ENCODE measurements at places on chromosomes 6 and 20.

DNA sequence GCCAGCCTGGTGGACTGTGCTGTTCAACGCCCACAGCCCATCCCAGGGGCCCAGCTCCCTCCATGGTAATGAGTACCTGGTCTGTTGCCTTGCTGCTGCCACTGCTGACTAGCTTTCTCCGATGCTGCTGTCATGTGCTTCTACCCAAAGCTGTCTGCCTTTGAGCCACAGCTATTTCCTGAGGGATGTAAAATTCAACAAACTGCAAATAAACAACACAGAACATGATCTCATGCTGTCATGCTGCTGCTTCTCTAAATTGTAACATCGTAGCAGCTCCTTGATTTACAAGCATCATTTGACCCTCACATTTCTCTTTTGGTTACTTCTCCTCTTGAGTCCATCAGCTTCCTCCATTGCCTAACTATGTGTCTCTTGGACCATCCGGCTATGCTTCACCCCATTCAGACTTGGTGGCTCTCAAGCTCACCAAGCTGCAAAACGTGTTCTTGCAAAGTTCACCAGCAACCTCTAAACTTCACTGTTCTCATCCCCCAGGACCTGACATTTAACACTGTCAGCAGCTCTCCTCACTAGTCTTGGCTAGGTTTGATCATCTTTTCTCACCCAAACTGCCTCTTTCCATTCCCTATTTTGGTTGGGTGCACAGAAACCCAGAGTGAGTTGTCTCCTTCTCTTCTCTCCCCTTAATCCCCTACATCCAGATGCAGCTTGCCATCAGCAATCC, 54.6 kb downstream of the FYN start:
- DNase-seq, result no peak

GRCh38 chr6:88492241-88492640, 326.1 kb upstream of the CNR1 start:
- DNase-seq, result no peak

- no peak for DNase-seq
These were observed 183.7 kb downstream of the SYNE1 start for GRCh38 chr6:152453421-152453820.

- no peak for DNase-seq
These were observed 7.3 kb upstream of the KCNG1 start for GRCh38 chr20:51029963-51030920.

DNA sequence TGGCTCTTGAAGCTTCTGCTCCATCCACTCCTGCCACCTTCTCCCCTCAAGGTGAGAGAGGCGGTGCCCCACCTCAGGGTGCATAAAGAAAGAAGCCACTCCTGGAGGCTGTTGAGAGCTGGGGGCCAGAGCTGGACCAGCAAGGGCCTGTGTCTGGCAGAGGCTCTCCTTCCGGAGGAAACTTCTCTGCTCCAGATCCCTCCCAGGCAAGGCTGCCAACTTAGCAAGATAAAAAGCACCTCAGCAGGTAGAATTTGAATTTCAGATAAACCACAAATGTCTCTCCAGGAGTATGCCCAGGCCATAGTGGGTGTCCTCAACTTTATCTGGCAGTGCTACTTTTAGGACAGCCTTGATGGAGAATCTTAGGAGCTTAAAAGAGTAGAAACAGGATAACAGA, 13.8 kb downstream of the UNC93A start:
- no peak for DNase-seq

- DNase-seq, result peak; percentile 23
These were observed 109.0 kb downstream of the HFE start for GRCh38 chr6:26195924-26196845.

- no peak for DNase-seq
These were observed 6.5 kb upstream of the NUS1 start for GRCh38 chr6:117668736-117669135.

GRCh38 chr6:11414176-11414963, 123.2 kb upstream of the TMEM170B start:
- DNase-seq, result no peak

DNA sequence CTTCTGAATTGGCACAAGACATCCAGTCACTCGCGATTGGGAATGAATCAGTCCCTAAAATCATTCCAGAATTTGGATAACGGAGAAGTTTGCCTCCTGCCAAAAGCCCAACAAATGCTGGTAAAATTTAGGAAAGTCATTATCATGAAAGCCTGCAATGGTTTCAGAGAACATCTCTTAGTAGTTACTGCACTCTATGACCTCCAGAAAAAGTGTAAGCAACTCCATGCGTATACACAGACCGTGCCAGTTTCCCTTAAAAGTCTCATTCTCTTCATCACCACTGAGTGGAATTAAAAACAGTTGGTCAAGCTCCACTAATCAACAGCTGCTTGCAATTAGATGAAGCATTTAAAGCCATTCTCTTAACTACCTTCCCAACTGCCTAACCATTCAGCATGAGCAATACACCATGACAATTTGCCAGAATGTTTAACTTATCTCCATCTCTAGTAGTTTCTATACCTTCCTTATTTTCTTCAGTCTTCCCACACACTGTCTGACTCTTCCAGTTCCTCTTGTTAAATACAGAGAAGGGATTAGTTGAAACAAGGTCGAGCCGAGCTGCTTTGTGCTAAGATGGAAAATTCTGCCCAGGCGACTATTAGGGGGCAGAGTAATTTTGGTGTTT, 183.6 kb upstream of the PRDM1 start:
- peak; percentile 72 for DNase-seq

GRCh38 chr6:90350689-90351554, 54.3 kb upstream of the BACH2 start:
- no peak for DNase-seq

DNA sequence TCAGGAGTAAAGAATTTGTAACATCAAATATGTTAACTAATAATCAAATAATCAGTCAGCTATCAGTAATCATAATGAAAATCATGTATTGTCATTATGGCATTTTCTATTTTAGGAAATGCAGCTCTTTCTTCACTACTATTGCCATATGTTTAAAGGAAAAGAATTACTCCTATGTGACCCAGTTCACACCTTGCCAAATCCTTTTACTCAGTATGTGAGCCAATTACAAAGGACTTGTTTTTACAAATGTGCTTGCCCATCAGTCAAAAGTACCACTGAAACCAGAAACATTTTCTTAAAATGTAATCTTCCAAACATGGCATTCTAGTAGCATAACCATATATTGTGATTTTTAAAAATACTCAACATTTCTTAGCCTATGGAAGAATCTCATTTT, 63.6 kb downstream of the NCOA7 start:
- DNase-seq, result no peak

GRCh38 chr6:44278774-44279697, 8.8 kb downstream of the TMEM151B start:
- DNase-seq, result no peak

DNA sequence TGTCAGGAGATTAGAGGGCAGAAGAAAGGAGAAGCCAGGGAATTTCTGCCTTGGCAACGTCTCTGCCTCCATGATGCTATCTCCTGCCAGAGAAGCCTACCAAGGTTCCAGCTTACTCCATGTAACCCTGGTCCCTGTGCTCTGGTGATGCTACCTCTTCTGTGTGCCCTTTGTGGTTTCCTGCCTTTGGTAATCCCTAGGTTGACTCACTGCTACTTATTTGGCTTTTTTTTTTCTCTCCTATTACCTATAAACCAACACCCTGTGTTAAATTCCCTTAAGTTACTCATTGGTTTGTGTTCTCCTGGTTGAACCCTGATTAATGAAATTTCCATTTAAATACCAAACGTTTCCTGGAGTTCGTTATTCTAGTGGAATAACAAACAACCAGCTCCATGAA, 527.8 kb upstream of the FLRT3 start:
- no peak for DNase-seq

GRCh38 chr6:125415913-125416312, 114.1 kb upstream of the HDDC2 start:
- no peak for DNase-seq

- peak; percentile 43 for DNase-seq
These were observed 3.5 kb upstream of the DDR1 start for GRCh38 chr6:30880698-30881252.

GRCh38 chr6:141309295-141309694, 823.4 kb upstream of the GJE1 start:
- DNase-seq, result peak; percentile 46

GRCh38 chr6:119124079-119124824, 45.8 kb upstream of the FAM184A start:
- no peak for DNase-seq

- DNase-seq, result no peak
These were observed 2.7 kb upstream of the MICA start for GRCh38 chr6:31400467-31401289.

DNA sequence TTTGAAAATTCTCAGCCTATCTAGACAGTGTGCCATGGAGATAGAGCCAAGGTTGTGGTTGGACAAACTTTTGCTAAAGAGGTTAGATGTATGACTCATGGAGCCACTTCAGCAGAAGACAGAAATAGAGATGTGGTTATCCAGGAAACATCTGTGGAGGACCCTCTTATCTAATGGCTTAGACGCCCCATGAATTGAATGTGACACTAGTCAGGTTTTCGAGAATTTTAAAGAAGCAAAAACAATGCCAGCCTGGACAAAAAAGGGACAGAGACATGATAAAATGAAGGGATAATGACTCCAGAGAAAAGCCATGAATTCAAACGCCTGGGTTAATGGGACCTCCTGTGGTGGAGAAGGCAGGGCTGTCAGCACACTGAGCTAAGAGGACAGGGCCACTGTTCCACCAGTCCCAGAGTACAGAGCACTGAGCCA, 280.5 kb downstream of the CLVS2 start:
- no peak for DNase-seq

GRCh38 chr6:108291091-108291490, 3.8 kb upstream of the AFG1L start:
- DNase-seq, result no peak

DNA sequence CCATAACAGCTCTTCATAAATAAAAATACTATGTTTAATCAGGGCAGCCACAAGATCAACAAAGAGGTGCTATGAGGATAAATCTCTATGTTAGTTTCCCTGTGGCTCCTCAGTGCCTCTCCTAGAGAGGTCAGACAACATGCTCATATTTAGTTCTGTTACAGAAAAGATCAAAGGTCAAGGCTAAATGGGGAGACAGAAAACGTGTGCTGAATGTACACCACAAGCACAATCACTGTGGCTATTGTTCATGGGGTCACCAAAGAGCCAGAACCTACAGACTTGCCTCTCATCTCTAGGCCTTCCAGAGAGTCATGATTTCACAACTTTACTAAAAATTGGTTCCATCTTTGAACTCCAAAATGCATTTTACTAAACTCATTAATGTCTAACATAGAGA, 409.8 kb downstream of the HACE1 start:
- no peak for DNase-seq

GRCh38 chr20:16147216-16147615, 426.0 kb downstream of the KIF16B start:
- no peak for DNase-seq

DNA sequence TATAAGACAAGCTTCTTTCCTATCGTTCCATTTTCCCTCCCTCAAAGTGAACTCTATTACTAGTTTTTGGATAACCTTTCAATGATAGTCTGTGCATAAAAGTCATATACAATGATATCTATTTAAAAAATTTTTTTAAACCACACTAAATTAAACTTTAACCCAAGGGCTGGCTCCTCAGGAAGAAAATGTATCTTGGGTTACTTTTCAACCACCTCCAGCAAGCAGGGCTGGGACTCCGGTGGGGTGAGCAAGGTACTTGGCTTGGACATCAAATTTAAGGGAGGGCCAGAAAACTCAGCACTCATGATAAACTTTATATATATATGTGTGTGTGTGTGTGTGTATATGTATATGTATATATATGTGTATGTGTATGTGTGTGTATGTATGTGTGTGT, 13.9 kb upstream of the PPP1R3G start:
- DNase-seq, result no peak

GRCh38 chr6:136958168-136958567, 36.1 kb downstream of the SLC35D3 start:
- no peak for DNase-seq

- peak; percentile 93 for DNase-seq
These were observed 29.5 kb downstream of the MTHFD1L start for GRCh38 chr6:150894935-150895552.

DNA sequence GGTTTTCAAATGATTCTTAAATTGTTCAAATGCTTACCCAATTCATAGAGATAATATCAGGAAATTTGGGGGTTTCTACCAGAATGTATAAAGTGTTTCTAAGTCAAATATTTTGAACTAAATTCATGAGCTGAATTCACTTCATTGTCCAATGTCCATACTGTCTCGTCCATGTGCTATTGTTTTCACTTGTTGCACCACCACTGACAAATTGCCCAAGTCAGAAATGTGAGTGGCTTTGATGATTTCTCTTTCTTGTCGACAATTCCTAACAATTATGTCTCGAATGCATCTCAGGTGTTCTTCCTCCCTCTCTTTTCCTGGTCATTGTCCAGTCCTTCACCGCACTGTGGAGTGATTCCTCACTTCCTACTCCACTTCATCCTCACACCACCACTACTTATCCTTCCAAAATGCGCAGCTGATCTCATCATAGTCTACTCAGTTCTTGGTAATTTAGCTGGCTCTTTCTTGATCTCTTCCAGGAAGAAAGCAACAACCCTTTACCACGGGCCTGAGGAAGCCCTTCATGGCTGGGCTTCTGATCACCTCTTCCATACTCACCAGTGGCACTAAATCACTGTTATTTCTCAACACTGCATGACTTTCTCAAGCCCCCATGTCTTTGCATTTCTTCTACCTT, 161.1 kb downstream of the FOXA2 start:
- DNase-seq, result no peak

Measured in NCI-H524 (cell line).